Activated CD4-positive, CD25-positive, alpha-beta regulatory T cell (primary cell): ENCODE measurements at places on chromosomes 3 and 15.

DNA sequence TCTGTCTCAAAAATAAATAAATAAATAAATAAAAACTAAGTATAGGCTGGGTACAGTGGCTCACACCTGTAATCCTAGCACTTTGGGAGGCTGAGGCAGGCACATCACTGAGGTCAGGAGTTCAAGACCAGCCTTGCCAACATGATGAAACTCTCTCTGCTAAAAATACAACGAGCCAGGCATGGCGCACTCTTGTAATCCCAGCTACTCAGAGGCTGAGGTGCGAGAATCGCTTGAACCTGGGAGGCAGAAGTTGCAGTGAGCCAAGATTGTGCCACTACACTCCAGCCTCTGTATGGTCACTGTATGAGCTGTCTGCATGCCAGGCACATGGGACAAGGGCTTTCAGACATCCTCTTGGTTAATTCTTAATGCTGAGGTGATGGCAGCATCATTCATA is 28.7 kb downstream of the TIPIN start:
- DNase-seq = no peak

- DNase-seq = no peak
Measured at GRCh38 chr15:74895830-74896229, 6.0 kb downstream of the MPI start.

- DNase-seq = no peak
Measured at GRCh38 chr3:197227780-197228574, 70.4 kb downstream of the DLG1 start.

DNA sequence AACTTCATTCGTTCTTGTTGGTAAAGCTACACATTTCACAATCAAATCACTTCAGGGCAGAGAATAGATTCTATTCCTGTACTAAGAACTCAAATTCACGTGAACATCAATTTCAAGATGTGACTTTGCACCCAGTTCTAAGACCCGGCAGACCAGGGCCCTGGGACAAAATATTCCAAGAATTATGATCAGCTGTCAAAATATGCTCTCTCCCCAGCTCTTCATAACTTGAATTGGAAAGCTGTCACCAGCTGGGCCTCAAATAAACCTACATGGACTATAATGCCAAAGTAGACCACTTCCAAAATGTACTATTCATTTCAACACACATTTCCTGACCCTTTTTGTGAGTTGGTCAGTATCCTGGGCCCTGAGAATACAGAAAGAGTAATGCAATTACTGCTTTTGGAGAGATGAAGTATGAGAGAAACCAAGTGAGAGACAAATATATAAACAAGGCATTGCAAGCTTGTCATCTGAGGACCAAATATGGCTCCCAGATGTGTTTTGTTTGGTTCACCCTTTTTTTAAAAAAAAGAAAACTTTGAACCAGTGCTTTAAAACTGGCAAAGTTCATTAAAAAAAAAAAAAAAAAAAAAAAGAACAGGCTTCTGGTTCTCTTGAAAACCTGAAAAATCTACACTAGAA is 14.9 kb downstream of the MAGI1 start:
- DNase-seq = no peak

- no peak for DNase-seq
Measured at GRCh38 chr3:191963182-191963581, 502.2 kb downstream of the PYDC2 start.

- no peak for DNase-seq
Measured at GRCh38 chr3:60391292-60391691, 860.0 kb downstream of the FHIT start.

GRCh38 chr3:190165253-190165652 is 44.6 kb upstream of the P3H2 start:
- DNase-seq = no peak

- no peak for DNase-seq
Measured at GRCh38 chr15:57321973-57322601, 54.2 kb upstream of the CGNL1 start.

- DNase-seq = no peak
Measured at GRCh38 chr3:152258448-152259393, 10.0 kb upstream of the MBNL1 start.

DNA sequence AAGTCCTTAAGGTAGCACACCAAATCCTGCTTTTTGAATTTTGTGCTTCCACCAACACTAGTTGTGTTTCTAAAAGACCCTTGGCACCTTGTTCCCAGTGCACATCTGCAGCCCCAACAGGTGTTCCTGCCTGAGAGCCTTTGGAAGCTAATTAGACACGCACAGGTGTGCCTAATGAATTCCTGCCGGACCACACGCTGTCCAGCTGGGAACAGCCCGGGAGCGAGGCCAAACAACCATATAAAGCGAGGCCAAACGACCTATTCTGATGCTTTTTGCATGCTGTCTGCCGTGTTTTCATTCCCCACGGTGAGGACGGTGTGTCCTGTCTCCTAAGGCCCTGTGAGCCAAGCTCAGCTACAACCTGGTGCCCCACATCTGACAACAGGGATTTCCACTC is 99.5 kb downstream of the ATG7 start:
- DNase-seq = no peak

DNA sequence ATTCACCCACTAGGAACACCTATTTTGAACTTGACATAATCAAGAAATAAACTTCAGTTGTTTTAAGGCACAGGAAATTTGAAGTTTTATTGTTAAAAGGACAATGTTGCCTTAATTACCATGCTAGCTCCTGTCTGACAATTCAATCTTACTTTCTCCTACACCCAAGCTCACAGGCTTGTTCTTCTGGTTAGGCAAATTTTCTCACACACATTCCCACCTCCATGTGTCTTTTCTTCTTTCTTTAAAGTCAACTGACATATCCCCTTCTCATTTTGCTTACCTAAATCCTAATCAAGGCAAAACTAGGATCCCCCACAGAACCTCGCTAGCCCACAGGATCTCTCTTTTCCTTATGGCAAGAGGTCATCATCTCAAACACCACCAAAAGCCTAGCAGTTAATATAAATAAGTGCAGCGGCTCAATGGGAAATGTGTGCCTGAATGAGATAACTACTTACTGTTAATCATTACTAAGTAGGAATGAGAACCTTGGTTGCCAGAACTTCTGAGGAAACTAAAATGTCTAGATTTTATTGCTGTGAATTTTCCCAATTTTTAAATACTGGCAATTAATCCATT is 189.3 kb downstream of the PLCH1 start:
- DNase-seq = no peak

DNA sequence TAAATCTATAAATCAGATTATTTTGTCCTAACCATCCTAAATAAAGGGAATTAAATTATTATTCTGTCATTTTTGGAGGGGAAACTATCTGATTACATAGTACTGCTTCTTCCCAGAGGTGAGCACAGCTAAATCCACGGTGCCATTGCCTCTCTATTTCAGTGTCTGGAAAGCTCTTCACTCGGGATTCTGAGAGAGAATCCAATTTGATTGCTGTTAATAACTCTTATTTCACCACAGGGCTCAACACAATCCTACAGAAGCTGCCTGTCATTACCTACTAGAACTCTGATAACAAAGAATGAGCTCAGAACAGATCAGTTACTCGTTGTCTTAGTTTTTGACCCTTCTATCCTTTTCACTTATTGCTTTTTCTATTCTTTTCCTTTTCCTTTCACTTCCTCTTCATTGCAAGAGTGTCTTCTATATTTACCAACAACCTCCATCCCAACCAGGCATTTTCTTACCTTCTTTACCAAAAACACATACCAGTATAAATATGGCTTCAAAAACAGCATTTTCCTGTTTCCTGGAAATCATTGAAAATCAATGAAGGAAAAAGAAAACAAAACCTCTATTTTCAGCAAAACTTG is 30.4 kb downstream of the OXNAD1 start:
- no peak for DNase-seq

DNA sequence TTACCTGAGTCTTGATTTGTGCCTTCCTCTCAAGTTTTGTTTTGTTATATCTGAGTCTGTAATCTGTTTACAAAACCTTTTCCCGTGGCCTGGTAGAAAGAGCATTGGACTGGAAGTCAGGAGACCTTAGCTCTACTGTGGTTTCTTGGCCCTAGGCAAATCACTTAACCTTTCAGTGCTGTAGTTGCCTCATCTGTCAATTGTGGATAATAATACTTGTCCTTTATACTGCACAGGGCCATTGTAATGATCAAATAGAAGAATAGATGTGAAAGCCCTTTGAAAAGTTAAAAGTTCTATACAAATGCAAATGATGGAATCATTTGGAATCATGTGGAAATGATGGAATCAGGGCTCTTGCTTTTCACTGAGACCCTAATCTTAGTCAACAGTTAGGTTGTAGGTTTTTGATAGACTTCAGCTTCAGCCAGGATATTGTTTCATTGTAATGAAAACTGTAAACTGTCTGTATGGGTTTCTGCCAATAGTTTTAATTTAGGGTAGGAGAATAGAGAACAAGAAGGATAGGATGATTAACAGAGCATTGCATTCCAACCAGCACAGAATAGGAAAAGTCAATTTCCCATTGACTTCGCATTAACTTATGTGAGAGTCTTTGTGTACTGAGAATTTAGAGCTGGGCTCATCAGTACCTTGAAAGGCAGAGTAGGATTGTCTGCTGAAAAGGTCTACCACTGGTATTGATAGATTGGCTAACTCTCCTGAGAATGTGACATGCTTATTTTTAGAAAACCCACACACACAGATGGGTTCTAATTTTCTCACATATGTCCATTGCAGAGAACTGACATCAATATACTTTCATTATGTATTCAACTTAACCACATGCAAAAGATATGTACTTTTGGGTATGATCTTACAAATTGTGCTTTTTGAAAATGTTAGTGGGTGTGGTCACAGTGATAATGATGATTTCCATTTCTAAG is 21.8 kb downstream of the MAP2K5 start:
- no peak for DNase-seq

- DNase-seq = peak; percentile 38
Measured at GRCh38 chr3:190321789-190322603, at the start of gene CLDN1. Gene CLDN1 (minus strand): TSS chr3:190322446. CDS start chr3:190322206, 240 bp downstream.

DNA sequence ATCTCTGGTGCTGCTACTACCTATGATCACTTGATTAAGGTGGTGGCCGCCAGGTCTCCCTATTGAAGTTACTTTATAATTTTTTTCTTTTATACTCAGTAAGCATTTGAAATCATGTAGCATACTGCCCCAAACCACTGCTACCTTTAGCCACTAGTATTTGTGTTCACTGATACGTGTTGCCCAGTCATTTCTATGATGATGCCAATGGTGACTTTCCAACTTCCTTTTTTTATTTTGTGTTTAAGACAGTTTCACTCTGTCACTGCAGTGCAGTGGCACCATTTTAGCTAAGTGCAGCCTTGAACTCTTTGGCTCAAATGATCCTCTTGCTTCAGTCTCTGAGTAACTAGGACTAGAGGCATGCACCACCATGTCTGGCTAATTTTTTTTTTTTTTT is 598.2 kb downstream of the NAALADL2 start:
- no peak for DNase-seq
